ENCODE measurements at places on chromosomes 7 and 10. TPM values are rescaled to one million over a fixed set of nuclear protein-coding genes. Genes with fewer than 3 reads are reported as not detected.
A peak's percentile ranks its signal among the peaks of the same experiment; 100 is the strongest.

Gene NXPH1
- total RNA-seq, result not detected

Gene ITGA8
- total RNA-seq, result 2.2 TPM

Gene CYP26C1
- total RNA-seq, result not detected

Gene IGF2BP3
- total RNA-seq, result not detected

DNA sequence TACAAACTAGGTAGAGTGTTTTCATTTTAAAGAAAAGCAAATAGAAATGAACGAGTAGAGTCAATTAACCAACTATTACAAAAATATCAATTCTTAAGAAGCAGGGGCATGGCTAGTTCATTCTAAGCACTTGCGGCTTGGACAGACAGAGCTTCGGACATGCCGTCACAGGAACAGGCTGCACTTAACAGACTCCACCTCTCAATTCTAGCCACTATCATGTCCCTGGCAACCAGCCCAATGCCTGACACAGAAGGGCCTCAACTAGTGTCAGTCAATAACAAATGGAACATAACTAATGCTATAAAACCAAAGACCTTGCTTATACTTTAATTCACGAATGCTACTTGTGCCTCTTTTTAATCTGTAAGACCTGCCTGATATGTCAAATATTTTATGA, 74.4 kb downstream of the TPK1 start:
- DNase-seq, result peak; percentile 19

DNA sequence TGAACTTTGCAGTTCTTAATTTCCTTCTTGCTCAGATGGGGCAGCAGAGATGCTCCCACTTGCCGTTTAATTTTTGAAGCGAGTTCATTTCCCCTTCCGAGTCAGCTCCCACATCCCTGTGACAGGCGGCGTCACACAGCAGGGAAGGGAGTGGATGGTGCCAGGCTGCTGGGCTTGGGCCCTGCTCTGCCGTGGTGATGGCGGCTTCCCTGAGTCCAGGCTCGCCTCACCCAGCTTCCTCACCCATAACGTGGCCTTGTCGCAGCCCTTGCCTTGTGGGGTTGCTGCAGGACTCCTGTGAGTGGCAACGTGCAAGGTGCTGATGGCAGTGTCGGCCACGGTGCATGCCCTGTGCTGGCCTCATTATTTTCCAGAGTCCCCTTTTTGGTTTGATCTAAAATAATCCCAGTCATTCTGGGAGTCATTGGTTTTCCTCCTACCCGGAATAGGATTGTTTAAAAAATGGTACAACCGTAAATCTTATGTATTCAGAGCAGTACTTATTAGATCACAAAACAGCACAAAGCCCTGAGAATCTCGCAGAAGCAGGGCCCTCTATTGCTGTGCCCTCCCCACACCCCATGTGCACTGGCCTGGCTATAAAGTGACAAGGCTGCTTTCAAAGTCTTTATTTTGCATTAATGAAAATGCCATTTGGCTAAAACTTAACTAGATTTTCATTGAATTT, 260.1 kb downstream of the WDR37 start:
- DNase-seq, result no peak

Gene HOXA3
- total RNA-seq, result 1.2 TPM

GRCh38 chr10:103731609-103732270, 123.6 kb downstream of the SH3PXD2A start:
- no peak for DNase-seq

DNA sequence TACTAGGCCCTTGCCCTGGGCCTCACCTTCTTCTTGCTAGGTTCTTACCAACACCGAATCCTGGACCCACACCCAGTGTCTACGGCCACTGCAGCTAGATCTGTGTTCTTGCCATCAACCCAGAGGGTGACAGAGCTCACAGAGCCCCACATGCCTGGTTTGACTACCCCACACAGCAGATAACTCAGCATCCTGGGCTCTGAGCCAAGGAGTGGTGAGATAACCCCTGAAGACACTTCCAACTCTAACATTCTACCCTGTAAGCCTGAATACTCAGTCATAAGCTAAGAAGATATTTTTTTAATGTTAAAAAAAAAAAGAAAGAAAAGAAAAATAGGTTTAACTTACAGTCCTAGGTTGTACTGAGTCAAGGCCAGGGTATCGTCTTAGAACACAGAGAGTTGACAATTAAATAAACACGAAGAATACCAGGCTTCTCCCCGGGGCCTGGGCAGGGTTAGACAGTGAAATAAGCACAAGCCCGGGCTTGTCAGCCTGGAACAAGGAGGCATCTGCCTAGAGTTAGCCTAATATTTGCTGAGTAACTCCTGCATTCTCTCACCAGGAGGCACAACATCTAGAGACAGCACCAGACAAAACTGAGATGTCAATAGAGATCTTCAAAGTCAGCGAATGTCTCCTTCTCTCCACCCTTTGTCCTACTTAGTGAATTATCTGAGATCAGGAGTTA, 556.5 kb upstream of the LRRN3 start:
- peak; percentile 60 for DNase-seq

- DNase-seq, result no peak
Observed at GRCh38 chr7:37069336-37069735, 345.0 kb upstream of the AOAH start.

- DNase-seq, result no peak
Observed at GRCh38 chr7:66423729-66424128, 205.0 kb upstream of the KCTD7 start.

Gene KCNIP2
- total RNA-seq, result 862 TPM

Gene ARMS2
- total RNA-seq, result not detected

Gene CYP2C19
- not detected for total RNA-seq

DNA sequence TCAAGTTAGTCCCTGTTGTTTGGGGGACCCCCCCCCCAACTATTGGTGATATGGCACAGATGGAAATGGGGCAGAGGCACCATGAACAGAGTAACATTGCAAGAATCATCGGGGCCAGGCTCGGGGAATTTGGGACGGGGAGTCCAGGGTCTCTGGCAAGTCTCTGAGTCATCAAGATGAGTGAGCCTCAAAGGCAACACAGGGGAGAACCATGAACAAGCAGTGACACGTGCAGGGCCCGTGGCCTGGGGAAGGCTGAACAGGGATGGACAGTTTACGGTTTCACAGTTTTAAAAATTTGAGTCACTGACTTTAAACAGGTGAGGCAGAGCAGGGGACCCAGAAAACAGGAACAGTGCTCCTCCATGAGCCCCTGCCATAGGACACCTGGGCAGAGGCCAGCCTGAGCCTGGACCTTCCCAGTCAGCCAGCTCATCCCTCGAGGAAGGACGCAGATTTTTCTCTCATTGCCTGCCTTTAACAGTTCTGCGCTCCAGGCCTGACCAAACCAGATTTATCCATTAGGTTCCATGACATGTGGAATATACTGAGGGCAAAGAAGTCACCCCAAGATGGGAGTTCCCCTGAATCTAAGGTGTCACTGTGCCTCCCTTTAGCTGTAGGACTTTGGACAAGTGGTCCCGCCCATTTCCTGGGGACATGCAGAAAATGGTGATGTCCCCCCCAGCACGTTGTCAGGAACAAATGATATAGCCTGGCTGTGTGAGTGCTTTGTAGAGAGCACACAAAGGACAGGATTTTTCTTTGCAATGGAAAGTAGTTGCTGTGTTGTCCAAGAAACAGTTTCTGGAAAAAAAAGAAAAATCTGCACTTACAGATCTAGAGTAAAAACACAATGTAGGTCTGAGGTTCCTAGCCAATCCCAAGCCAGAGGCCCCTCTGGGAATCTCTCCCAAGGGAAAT, 23.8 kb downstream of the CHST15 start:
- no peak for DNase-seq

DNA sequence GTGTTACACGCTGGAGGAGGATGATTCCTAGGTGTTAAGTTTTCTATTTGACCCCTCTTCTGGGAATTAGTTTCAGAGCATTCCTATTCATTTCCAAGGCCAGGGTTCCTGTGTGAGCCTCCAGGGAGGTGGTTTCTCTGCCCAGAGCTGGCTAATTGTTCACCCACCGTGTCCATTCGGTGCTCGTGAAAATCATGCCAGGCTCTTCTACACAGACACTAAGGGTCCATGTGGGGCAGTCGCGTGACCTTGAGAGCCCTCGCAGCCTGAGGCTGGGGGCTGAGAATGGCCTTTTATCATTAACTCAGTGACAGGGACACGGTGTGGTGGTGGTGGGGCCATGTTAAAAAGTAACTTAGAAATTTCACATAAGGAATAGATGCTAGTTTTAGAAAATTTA, 83.7 kb downstream of the EMX2 start:
- no peak for DNase-seq

- no peak for DNase-seq
Observed at GRCh38 chr7:5445981-5446594, 22.5 kb upstream of the TNRC18 start.

- no peak for DNase-seq
Observed at GRCh38 chr10:130244031-130244927, 108.1 kb downstream of the GLRX3 start.

DNA sequence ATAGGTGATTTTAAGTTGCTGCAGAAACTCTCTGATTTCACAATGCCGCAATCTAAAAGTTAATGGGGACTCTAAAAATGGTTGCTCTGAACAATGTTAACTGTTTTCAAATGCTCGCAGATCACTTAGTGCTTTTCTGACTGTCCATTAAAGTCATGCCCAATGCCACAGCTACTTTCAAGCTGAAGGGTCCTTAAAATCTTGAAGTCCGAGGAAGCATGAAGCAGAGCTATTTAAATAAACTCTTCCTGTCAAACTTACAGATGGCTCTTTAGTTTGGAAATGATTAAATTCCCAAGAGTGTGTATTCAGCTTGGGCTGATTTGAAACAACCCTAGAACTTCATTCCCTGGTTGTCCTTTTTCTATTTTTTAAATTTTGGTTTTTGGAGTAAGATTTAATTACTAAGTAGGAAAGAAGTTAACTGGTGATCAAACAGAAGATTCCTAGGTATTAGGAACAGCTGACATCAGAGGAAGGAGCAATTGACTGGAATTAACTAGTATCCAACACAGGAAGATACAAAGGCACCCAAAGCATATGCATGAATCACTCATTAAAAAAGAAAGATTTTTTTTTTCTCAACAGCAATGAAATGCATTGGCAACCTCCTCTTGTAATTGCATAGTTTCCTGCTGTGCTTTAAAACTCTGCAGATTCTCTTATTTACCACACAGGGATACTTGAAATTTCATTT, 105.1 kb downstream of the NRP1 start:
- DNase-seq, result no peak

- no peak for DNase-seq
Observed at GRCh38 chr7:70346844-70347462, 748.7 kb downstream of the AUTS2 start.

Gene GNGT1
- total RNA-seq, result not detected

Gene PDCD4
- total RNA-seq, result 52.0 TPM

Gene ZNF37A
- 7.7 TPM for total RNA-seq

GRCh38 chr7:78253850-78254725, 455.5 kb downstream of the PHTF2 start:
- DNase-seq, result no peak

Gene FAM25G
- total RNA-seq, result not detected

DNA sequence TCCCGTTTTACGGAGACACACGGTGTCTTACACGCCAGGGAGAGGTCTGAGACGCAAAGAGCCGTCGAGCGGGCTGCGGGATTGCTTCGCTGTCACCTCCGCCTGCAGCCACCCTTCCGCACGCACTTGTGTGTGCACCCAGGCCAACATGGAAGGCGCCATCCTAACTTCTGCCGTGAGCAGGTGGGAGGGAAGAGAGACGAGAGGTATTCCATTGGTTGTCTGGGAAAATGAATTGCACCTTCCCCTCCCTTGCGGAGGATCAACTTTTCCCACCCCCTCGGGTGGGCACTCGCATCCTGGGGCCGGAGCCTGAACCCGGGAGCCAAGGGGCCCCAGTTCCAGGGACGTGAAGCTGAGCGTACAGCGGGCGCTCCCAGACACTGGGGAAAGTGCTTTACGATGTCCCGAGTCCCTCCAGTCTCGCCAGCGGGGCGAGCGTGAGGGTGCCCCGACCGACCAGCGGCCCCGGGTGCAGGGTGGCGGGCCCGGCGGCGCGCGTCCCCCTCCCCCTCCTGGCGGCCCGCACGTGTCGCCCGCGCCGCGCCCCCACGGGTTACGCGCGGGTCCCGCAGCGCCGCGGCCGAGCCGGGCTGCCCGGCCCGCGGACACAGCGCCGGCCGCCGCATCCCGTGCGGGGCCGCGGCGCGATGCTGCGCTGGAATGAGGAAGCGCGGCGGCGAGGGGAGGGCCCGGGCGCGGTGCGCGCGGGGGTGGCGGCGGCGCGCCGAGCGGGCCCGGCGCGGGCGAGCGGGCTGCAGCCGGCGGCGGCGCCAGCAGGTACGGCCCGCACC, 984 bp upstream of the IKZF1 start:
- no peak for DNase-seq

DNA sequence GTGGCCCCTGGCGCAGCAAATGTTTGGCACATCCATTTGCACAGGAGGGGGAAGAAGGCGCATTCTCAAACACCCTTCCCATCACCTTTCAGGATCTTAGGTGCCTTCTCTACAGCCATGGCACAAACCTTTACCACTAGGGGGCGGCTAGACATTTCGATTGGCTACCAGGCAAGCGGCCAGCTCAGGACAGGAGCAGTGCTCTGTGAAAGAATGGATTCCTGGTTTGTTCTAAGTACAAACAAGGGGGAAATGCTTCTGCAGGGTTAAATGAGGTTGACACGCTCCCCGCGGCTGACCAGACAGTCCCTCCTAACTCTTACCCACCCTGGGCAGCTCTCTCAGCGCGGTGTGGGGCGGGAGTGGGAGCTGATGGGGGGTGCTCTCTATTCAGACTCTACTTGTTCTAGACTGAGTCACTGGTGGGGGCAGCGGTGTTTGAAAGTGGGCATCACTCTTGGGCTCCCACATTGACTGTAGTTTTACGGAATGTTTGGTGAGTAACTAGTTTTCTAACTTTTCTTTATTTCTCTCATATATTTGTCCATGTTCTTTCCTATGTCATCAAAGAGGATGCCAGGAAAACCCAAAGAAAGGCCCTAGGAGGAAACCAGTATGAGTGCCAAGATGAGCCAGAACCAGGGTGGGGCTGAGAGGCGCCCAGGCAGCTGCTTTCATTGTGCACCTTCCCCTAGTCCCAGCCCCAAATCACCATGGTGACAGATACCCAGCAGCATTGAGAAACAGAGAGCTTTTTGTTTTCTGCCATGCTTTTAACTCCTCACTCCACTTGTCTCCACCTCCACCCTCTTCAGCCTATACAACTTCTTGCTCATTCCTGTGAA, 61.4 kb upstream of the GPR158 start:
- peak; percentile 70 for DNase-seq

DNA sequence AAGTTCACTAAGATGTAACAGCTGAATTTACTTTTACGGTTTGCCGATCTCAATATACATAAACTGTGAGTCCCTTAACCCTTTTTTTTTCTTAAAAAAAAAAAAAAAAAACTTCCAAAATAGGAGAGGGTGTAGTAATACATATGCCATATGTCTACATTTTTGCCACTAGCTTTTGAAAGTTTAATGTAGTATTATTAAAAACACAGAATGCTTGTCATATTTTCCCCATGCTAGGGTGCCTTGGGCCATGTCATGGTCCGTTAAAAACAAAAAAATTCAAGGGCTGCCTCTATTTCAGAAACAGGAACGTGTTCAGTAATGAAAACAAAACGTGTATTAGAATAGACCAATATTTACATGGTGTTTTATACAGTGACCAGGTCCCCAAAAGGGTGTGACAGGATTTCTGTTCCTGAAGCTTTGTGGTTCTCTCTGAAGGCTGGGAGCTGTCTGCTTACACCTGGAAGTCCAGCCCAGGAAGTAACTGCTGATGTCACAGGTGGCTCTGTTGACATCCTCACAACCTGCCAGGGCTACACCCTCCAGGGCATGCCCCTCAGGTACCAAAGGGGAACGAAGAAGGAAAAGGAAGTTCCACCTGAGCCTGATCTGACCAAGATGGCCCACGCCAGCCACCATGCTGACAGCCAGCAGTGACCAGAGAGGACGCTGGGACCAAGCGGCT, 79.0 kb downstream of the COBL start:
- no peak for DNase-seq

Gene LRIT1
- not detected for total RNA-seq

- no peak for DNase-seq
Observed at GRCh38 chr7:98420966-98421612, 20.2 kb upstream of the BAIAP2L1 start.
